C1 segment of cervical spinal cord (tissue), 14 donors: ENCODE measurements at places on chromosomes 7 and 10.

DNA sequence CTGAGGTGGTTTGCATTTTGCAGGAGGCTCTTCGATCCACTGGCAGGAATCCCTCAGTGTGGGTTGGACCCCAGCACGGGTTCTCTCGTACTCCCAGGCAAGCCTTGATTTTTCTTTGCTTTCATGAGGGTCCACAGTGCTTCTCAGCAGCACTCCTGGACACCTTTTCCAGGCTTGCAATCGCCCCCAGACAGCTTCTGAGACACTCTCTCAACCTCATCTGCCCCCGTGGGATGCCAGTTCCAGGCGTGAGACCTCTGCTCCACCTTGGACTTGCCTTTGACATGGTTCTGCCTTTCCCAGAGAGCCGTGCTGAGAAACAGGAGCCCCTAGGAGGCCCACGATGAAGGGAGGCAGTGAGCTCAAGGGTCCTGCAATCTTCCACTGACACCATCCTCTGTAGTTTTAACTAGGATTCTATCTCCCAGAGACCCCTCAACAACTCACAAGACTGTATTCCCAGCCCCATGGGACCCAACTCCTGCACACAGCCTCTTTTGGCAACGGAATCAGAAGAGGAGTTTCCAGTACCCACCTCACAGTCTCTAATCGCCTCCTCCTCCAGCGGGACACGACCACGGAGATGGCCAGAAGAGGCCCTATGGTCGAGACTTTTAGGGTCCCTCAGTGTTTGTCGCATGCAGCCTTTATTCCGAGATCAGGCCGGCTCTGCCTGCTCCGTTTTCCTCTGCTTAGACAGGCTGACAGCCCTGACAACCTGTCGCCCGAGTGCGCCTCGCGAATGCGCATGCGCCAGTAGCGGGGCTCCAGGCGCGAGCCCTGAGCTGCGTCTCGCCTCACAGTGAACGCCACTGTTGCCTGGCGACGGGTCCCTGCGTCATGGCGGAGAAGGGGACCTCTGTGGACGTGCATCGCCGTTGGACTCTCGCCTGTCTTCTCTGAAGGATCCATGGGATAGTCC is 26.0 kb upstream of the ZNF273 start:
- peak; percentile 36 for DNase-seq

- no peak for DNase-seq
These were observed 91.7 kb downstream of the SLC25A40 start for GRCh38 chr7:87784424-87784823.

GRCh38 chr10:98339799-98340198 is 71.8 kb upstream of the LOXL4 start:
- DNase-seq, result no peak

GRCh38 chr10:88592906-88593305 is 6.3 kb downstream of the LIPJ start:
- no peak for DNase-seq

GRCh38 chr10:71454347-71454746 is 57.6 kb downstream of the CDH23 start:
- DNase-seq, result no peak

DNA sequence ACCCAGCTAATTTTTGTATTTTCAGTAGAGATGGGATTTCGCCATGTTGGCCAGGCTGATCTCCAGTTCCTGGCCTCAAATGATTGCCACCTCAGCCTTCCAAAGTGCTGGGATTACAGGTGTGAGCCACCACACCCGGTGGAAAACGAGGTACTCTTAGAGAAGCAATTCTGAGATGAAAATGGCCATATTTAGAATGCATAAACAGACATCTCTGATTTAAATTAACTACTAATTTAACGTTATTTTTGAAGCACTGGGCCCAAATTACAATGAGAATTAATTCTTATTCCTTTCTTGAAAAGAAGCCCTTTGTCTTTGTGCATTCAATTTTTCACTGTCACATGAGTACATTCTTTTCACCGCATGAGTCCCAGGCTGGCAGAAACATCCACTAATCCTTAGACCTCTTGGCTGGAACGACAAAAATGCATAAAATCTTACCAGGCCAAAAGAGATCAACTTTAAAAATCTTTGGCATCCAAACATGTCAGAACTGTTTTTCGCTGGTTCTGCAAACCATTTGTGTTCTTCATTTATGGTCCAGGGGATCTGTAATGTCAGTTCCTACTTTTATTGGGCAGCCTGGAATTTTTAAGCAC is 60.1 kb upstream of the CAPZA2 start:
- DNase-seq, result no peak

DNA sequence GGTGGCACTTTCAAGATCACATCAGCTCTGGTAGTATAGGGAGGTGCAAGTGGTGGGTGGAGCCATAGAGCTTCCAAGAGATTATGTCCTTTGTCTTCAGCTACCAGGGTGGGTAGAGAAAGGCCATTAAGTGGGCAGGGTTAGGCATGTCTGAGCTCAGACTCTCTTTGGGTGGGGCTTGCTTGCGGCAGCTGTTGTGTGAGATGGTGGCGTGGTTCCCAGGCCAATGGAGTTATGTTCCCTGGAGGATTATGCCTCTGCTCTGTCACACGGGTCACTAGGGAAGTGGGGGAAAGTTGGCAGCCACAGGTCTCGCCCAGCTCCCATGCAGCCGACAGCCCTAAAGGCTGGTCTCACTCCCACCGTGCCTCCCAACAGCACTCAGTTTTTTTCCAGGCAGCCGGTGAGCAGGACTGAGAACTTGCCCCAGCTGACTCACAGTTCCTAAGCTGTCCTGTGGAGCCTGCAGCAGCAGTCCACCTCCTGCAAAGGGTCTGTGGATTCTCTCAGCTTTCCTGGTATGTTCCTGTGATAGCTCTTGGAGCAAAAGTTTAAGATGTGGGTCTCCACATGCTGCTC is 459.0 kb downstream of the SH2D4B start:
- DNase-seq, result no peak

DNA sequence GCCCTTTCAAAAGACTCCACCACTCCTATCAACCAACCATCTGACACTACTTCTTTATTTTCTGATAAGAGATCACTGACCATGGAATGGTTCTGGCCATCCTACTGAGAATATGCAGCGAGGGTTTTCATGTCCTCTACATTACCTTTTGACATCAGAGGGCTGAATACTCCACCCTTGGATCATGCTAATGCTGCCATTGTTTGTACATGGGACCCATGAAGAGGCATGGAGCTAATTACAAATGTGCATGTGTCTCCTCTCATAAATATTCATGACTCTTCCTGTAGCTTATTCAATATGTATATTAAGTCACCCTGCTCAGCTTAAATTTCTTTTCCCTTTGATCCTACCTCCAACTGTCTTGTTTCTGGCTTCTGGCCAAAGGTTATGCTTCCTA is 1065.8 kb upstream of the GHITM start:
- DNase-seq, result no peak

DNA sequence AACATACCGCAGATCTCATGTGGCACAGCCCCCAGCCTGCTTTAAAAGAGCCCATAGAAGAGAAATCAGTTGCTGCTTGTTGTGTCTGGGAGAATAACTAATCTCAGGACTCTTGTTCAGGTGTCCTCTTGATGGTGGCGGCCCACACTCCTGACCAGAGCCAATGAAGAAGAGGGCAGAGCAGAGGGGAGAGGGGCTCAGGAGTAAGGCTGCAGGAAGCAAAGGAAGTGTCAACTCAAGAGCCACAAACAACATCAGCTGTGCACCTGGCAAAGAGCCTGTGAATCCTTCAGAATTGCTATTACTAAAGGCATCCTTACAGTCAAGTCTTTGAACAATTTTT is 59.8 kb upstream of the PTN start:
- DNase-seq, result no peak

GRCh38 chr10:74755273-74755672 is 71.1 kb upstream of the KAT6B start:
- DNase-seq, result no peak

GRCh38 chr10:44017483-44018145 is 367.3 kb downstream of the CXCL12 start:
- DNase-seq, result no peak

GRCh38 chr10:60334991-60335390 is 54.7 kb downstream of the ANK3 start:
- DNase-seq, result no peak

DNA sequence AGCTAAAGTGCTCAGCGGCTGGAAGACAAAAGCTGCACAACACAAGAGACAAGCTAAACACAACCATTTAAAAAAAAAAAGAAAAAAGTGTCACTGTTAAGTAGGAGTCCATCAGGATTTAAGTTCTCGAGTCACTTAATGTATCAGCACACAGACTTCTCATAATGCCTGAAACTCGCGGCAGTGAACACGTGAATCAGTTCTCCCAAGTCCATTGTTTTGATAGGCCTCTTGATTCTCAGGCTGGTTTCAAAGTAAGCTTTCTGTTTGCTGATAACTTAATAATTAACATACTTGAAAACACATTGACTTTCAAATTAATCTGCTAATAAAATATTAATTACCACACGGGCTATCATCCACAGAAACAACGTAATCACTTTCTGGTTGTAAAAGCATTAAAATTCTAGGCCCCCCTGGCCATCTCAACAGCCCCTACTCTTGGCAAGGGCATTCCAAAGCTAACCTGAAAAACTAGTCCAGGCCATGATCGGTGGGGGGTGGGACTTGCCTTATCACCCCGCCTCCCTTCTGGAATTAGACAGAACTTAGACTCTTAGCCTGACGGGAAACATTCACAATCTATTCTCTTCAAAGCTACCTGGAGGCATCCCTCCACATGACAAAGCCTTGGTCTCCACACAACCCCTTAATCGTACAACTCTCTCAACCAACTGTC is 129.0 kb downstream of the DIP2C start:
- no peak for DNase-seq

DNA sequence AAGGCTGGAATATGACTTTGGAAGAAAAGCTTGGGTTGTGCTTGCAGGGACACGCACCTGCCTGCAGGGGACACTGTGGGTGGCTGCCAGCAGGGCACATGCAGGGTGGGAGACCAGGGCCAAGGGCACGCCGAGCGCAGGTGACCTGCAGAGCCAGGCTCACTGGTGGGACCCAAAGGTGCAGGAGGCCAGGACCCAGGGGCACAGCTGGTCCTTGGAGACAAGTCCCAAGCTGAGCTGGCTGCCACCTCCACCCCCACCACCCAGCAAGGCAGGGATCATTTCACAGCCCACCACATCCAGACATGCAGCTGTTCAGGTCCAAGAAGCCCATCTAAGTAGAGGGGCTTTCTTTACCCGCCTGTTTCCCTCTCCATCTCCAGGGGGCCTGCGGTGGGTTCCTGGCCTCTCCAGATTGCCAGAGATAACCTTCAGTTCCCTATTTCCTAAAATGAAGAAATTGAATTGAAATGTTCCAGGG is 13.8 kb upstream of the CLIP2 start:
- DNase-seq, result no peak

- DNase-seq, result no peak
These were observed 72.6 kb downstream of the VWA2 start for GRCh38 chr10:114311496-114312209.

DNA sequence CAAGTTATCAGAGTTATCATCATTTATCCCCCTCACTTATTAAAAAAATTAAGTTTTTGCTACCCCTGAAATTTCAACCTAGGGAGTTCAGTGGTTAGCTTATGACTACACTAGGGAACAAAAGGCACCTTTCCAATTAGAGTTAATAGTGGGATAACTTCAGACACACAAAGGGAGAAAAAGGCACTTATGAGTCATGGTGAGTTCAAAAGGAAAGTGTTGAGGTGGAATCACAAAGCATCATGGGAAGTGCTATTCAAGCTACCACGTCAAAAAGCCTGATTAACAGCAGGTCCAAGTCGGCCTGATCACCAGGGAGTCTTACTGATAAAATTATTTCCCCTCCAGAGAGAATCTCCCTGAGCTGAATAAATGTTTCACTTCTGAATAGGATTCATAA is 165.7 kb downstream of the C7orf25 start:
- no peak for DNase-seq

- no peak for DNase-seq
These were observed 20.8 kb upstream of the ALOX5 start for GRCh38 chr10:45353186-45353585.

GRCh38 chr7:34749446-34749845 is 91.4 kb downstream of the NPSR1 start:
- DNase-seq, result no peak

DNA sequence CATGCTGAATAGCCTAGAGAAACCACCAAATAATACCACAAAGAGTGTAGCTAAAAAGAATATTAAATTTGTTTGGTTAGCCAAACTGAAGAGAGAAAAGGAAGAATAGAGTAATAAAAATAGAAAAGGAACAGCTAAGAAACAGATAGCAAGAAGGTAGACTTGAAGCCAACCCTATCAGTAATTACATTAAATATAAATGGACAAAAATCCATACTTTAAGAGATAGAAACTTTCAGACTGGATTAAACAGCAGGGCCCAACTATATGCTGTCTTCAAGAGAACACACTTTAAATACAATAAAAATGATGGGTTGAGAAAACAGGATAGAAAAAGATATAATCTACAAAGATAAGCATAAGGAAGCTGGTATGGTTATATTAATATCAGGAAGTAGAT is 31.2 kb downstream of the IL2RA start:
- no peak for DNase-seq

DNA sequence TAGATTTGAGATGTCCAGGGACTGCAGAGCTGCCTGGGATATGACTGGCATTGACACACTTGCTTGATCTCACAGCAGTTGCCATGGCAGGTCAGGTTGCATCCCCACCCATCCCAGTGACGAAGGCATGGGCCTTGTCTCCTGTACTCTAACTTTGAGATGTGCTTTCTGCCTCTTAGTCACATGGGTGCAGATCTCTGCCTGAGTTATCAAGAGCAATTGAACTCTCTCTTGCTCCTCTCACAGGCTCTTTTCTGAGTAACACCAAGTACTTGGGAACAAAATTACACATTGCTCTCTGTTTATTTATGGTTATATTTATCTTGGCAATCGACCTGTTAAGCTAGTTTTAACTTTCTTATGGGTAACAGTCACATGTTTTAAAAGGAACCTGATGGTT is 237.3 kb downstream of the NSUN6 start:
- no peak for DNase-seq
